SK-N-SH (cell line): ENCODE measurements at places on chromosomes 2 and 18.

DNA sequence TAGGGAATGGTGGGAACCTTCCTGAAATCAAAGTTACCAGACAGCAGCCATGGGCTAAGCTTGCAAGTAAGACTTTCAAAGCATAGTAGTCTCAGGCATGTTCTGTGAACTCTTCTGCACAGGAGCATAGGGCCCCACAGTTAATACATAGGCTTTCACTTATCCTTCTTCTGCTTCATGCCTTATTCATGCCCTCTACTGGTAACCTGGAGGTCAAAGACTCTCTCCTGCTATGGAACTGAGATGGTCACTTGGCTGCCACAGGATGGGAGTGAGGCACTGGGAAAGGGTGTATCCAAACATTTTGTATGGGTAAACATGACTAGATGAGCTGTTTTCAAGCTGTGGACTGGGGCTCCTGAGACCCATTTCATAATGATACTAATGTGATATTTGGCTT, 49.1 kb upstream of the ZNF638 start:
- DNase-seq, result no peak

GRCh38 chr2:157933160-157933920, 57.2 kb upstream of the ACVR1 start:
- DNase-seq, result no peak

DNA sequence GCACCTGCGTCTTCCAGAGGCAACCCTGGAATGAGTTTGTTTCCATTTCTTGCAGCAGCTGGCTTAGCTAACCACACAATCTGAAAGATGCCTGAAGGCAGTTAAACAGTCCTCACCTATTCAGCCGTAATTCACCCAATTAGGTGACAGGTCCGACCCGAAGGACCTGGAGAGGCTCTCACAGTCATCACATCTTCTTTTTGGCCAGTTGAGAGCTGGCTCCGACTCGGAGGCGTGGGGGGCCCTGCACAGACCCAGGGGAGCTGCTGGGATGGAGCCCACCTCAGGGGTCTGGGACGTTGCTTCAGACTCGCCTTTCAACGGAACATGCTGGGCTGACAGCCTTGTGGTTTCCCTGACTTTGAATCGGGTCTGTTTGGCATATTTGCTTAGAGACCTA, 187.3 kb downstream of the RTP5 start:
- DNase-seq, result no peak

- DNase-seq, result no peak
Observed at GRCh38 chr2:128091726-128092080, 703 bp downstream of the UGGT1 start.

- no peak for DNase-seq
Observed at GRCh38 chr2:11553661-11554398, 20.0 kb downstream of the GREB1 start.

- no peak for DNase-seq
Observed at GRCh38 chr18:46068763-46069162, 3.3 kb downstream of the PSTPIP2 start.

- no peak for DNase-seq
Observed at GRCh38 chr2:156562124-156562523, 125.9 kb downstream of the GPD2 start.

DNA sequence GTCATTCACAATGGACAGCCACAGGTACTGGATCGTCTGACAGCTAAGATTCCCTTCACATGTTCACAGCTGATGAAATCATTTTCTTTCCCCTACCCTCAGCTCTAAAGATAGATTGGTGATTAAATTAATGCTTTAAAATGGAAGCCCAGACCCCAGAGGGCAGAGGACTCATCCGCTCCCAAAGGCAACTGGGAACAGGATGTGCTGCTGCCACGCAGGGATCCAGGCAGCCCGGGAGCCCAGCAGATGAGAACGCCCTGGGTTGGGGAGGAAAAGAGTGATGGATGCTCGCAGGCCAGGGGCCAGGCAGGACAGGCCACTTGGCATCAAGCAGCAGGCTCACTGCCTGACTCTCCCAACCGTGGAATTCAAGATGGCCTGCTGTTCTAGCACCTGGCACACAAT, 41.3 kb downstream of the HDHD2 start:
- DNase-seq, result peak; percentile 9

DNA sequence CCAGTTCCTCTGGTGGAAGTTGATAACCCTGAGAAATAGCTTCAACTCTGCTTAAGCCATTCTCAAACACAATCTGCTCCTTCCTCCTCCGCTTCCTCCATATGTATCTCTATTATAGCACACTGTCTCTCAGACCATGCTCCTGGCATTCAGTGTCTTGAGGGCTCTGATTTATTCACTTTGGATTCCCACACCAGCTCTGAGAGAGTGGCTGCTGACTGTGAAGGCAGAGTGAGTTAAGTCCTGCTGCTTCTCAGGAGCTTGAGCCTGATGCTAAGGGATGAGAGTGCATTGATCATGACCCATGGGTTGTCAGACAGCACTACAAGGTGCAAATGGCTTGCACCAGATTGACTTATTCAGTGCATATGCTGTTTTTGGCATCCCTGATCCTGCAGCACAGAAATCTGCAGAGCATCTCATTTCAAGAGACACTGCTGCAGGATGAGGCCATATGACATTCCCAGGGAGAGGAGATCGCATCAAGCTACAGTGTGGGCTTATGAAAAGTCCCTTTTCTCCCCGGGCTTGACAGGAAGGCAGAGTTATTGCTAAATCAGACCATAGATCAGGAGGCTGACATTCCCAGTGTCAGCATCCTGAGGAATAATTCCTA, 500.5 kb upstream of the RAB6C start:
- no peak for DNase-seq

- DNase-seq, result no peak
Observed at GRCh38 chr2:140274891-140275290, 1494.7 kb upstream of the NXPH2 start.

DNA sequence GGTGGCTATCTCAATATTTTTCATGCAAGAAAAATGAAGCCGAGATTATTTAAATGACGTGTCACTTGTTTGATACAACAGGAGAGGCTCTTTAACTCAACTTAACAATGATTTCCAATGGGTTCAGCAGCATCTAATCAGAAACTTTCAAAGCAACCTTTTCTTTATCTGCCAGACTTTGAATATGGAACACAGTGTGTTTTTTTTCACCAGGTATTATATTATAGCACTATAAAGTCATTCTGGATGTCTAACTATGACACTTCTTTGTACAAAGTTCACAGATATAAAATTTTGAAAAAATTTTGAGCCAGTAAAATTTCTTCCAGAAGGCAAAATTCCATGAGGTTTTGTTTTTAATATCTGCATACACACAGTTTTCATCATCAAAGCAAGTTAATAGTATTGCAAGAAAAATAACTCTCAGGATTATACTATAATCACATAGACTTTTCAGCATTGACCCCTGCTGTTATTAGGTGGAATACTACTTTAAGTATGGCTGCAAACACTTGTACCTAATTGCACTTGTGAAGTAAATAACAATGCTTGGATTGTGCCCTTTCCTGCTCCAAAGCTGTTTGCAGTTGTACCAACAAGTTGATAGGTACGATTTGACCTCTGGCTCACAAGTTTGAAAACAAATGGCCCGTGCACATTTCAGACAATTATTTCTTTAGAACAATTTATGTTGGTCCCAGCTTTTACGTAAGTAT, 44.0 kb upstream of the DSG1 start:
- no peak for DNase-seq

DNA sequence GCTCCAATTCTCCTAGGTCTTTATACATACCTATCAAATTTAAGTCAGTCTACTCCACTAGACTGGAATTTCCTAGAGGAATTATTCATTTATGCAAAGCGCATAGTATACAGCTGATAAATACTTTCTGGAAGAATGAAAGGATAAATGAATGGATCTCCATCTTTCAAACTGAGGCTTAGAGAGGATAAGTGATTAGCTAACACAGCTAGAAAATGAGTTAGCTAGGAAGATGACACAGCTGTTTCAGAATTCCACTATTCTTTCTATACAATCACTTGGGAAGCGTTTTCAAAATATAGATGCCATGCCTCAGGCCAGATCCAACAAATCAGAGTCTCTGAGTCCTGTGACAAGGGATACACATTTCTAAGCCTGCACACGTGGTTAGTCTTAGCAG, 1146.6 kb upstream of the ZEB2 start:
- DNase-seq, result no peak

DNA sequence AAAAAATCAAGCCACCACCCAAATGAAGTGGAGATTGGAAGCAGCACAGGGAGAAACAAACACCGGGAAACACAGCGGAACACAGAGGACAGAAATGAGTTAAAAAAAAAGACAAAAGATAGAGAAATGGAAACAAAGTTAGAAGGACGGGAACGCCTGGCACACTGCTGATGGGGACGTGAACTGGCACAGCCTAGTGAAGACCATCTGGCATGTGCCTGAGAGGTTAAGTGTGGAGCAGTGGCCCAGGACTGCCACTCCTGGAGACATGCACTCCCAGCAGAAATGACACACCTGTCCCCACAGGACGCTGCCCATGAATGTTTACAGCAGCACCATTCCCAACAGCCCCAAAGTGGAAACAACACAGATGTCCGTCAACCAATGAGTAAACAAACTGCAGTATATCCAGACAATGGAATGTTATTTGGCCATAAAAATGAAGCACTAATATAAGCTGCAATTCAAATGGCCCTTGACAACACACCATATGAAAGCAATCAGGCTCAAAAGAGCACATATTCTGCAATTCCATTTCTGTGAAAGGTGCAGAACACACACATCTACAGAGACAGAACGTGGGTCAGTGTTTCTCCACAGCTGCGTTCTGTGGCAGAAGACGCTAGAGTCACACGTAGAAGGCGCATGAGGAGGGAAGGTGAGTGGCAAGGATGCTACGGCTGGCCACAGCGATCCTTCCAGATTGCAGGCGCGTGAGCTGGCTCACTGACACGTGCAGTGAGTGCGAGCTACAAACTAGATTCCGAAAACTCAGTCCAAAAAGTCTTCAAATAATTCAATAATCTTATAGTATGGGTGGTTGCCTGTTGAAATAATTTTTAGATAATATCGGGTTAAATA, 24.6 kb downstream of the THAP4 start:
- DNase-seq, result no peak

GRCh38 chr2:173657996-173658717, 303.5 kb downstream of the CDCA7 start:
- peak; percentile 7 for DNase-seq

DNA sequence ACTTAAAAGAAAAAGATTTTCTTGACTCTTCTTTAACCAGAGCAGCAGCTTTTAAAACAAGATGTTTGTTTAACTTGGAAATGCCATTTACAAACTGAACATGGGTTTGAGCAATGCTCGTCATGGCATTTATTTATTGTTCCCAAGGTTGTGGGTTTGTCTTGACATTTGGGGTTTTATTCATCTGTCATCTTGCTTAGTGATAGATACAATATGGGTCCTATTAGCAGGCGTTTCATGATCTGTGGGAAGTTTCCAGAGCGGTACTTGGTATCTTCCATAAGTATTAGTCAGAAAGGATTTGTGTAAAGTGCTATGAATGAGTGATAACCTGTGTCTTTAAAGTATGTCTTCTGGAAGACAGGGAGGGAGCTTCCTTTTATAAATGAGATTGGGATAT, 29.9 kb upstream of the MGAT5 start:
- DNase-seq, result no peak

DNA sequence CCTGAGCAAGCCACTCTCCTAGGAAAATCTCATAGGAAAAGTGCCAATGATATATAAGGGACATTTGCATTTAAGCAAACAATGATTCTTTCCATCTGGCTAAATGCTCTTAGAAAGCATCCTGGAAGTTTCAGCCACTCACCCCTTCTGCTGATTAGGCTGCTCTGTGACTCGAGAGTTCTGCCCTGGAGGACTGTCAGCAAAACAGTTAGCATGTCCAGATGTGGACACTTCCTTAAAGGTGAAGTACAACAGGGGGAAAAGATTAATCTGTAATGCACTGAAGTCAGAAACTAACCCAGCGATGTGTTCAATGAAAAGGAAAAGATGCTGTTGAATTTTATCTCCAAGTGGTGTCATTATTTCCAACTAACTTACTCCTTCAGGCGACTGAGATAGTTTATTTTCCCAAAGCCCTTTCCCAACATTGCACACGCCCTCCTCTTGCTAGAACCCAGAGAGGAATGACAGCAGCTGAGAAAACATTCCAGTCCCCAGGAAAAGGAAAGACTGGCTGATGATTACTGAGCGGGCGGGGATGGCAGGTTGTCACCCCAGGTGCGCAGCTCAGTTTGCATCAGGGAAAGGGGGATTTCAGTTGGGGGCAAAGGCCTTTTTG, 214.0 kb downstream of the SS18 start:
- peak; percentile 34 for DNase-seq

GRCh38 chr2:222504719-222505118, 80.4 kb downstream of the SGPP2 start:
- no peak for DNase-seq

DNA sequence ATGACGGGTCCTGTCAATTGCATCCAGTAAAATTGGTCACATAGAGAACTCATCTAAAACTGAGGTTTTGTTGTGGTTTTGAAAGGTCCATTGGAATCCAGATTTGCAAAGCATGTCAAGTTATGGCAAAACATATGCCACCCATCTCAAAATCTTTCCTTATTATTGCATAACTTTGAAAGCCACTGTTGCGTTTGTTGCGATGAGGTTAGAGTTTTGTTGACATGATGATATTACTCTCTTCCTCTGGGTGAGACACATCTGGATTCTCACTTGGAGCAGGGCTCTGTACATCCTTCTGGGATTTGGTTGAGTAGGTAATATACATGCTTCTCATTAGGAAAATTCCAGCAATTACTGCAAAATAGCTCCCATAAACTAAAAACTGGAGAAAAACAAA, 20.6 kb downstream of the SCYGR5 start:
- DNase-seq, result no peak

GRCh38 chr2:150607390-150607811, 119.9 kb upstream of the RND3 start:
- no peak for DNase-seq
